ENCODE measurements at places on chromosomes 7 and 10.

DNA sequence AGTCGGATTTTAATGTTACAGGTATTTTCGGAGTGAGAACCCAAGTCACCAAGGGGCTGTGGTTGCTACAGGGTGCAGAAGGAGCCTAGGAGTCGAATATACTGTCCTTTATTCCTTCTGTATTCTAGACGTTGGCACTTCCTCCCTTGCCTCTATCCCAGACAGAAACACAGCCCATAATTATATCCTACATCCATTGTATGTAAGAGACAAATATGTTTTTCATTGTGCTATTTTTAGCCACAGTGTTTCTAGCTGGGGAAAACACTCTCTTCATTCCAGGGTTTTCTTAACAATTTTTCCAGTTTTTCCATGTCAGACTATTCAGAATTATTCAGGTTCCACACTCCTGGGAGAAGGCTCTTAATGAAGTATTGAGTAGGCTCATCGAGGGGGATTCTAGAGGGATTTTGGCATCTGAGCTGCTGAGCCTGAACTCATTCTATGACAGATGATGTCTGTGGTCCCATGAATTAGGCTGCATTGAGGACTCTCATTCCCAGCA, 32.6 kb downstream of the KIAA1217 start:
- DNase-seq: no peak

DNA sequence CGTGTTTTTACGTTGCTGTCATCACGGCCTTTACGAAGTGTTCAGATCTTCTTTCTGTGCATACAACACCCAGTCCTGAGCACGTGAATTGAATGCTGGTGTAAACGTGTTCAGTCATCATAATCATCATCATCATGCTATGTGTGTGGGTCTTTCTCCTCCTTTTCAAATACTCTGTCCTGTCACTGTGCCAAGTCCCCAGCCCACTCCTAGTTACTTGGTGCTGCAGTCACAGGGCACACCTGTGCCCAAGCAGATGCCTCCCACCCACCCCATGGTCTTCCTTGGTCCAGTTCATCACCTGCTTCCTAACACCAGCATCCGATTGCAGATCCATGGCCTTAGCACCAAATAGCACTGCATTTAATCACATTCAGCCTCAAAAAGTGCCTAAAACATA, 78.6 kb upstream of the MGMT start:
- no peak for DNase-seq

DNA sequence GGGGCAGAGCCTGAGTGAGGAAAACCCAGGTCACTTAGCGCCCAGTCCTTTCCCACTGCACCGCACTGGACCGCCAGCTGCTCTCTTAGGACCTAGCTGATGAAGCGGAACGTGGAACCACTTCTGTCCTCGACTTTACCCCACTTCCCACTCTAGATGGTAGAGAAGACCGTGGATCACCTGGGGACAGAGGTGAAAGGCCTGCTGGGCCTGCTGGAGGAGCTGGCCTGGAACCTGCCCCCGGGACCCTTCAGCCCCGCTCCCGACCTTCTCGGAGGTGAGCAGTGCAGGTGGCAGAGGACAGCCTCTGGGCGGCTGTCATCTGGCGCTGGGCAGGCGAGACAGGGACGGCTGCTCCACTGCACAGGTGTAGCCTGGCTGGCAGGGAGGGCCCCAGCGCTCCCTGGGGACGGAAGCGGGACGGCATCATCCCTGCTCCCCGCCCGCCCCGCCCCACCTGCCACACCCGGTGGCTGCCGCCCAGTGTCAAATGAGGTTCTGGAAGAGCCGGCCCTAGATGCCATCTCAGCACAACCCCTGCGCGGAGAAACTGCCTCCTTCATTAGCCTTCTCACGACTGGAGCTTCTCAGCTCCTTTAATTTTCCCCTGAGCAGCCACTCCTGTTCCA, 11.7 kb downstream of the PLAC9 start:
- peak; percentile 71 for DNase-seq

- no peak for DNase-seq
Observed at GRCh38 chr7:144011458-144012230, 11.5 kb downstream of the OR6B1 start.

GRCh38 chr10:34018784-34019183, 684.3 kb upstream of the NRP1 start:
- no peak for DNase-seq

GRCh38 chr7:38163671-38164070, 14.4 kb upstream of the STARD3NL start:
- no peak for DNase-seq

- no peak for DNase-seq
Observed at GRCh38 chr7:134660242-134660785, 13.7 kb downstream of the BPGM start.

- DNase-seq: peak; percentile 47
Observed at GRCh38 chr7:5303061-5303460, 20.3 kb downstream of the SLC29A4 start.
